ENCODE measurements at places on chromosomes 1 and 21.

DNA sequence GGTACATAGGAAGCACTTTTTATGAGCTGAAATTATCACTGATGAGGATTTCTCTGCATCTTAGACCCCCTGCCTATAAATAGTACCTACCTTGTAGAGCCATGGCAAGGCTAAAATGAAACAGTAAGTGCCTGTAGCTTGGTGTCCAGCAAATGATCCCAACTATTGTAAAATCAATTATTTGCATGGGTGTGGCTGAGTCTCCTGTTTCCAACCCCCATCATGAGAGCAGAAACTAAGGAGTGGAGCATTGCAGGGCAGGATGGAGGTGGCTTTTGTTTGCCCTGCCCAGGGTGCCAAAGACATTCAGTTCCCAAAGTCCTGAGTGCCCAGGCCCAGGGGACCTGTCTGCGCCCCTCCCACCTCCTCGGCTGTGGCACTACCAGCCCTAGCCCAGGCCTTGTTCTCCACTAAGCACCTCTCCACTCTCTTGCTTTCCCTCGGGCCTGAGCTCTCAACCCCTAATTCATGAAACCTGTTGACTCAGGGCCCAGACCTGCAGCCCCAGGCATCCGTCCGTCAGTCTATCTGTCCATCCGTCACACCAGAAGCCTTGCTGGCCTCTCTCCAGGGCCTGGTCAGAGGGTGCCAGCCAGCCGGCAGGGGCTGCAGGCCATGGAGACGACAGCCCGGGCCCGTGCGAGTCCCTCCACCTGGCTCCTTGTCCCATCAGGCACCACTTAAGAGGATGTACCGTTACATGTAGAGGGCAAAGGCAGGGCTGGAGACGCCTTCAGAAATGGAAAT lies 39.6 kb downstream of the PAX7 start:
- DNase-seq = no peak

DNA sequence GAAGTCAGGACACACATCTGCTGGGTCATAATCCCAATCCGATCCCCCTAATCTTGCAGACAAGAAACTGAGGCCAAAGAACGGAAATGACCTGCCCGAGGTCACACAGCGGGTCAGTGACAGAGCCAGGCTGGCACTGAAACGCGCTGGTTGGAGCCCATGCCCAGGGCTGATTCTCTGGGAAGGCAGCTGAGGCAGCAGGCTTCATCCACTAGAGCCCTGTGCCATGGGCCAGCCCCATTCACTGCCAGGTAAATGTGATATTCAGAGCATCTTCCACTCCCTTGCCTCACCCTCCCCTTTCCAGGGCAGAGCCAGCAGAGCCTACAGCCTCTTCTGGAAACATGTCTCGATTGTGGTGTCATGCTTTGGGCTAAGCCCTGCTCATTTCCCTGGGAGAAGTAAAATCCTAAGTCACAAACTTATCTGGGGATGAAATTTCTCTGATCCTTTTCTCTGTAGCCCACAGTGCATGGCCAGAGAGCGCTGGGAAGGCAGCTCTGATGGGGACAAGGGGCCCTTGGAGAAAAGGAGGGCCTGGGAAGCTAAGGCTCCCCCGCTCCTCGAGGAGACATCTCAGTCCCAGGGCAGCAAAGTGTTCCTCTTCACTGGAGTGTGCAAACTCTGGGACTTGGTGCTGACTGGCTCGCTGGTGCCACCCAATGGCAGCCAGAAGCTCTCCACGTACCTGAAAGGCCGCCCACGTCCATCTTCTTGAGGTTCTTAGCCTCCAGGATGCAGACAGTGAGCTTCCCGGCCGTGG lies 110.4 kb downstream of the SYT2 start:
- peak; percentile 84 for DNase-seq

- DNase-seq = no peak
Measured at GRCh38 chr1:46467183-46467504, 22.5 kb upstream of the DMBX1 start.

- DNase-seq = no peak
Measured at GRCh38 chr1:63918418-63918945, 144.7 kb downstream of the ROR1 start.

DNA sequence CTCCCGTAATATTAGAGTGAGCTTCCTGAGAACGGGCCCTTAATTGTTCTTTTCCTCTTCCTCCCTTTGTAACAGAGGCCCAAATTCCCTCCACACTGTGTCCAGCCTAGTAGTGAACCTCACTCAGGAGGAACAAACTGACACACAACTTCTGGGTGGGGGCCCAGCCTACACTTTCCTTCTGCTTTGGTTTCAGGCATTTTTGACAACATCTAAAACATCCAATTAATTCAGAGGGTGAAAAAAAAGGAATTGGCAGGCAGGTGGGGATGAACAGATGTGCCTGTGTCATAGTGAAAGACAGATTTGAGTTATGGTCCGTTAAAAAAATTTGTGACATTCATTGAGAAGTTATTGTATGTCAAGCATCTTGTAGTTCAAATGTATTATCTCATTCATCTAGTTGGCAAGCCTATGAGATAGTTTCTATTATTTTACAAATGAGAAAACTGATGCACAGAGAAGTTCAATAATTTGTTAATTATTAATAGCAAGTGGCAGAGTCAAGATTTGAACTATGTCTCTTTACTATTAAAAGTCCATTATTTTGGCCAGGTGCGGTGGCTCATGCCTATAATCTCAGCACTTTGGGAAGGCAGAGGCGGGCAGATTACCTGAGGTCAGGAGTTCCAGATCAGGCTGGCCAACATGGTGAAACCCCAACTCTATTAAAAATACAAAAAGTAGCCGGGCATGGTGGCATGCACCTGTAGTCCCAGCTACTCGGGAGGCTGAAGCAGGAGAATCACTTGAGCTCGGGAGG lies 41.6 kb upstream of the LRIG2 start:
- no peak for DNase-seq

GRCh38 chr1:25743164-25744139 lies 56.5 kb upstream of the SELENON start:
- peak; percentile 35 for DNase-seq

- peak; percentile 53 for DNase-seq
Measured at GRCh38 chr1:231211005-231211857, 29.8 kb upstream of the GNPAT start.

DNA sequence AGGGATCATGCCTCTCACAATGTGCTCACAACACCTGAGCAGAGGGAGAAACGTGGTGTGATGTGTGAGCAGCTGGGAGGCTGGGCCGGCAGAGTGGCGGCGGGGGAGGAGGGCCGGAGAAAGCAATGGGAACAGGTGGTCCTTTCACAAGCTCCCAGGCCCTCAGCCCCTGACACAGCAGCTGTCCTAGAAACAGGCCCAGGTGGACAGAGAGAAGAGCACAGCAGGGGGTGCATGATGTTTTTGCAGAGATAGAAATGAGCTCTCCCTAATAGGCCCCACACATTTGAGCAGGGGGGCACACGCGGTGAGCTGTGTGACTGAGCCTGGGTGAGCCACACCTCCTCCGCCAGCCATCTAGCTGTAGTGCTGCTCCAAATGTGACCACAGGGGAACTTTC lies 7.6 kb upstream of the RGS16 start:
- no peak for DNase-seq

Data from IMR-90 (cell line).